ENCODE measurements at places on chromosomes 2 and 18.
A peak's percentile ranks its signal among the peaks of the same experiment; 100 is the strongest.

GRCh38 chr18:76721207-76721996 is 101.0 kb upstream of the ZNF236 start:
- DNase-seq, result peak; percentile 78

GRCh38 chr2:25804338-25804737 is 73.9 kb downstream of the ASXL2 start:
- DNase-seq, result peak; percentile 51

DNA sequence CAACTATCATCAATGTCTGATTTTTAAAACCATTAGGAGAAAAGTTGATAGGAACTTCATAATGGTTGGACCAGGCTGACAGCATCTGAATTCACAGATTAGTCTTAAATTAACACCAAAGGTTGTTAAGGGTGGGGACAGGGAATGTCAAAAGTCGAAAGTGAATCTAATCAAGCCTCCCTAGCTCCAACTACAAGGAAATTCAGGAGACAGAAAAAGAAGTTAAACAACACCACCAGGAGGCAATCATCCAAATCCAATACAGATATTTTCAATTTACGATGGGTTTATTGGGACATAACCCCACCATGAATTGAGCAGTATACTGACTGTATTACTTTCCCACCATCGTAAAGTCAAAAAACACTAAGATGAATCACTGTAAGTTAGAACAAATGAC is 32.8 kb downstream of the ATF2 start:
- no peak for DNase-seq

- no peak for DNase-seq
Measured at GRCh38 chr2:37402636-37403035, 58.2 kb downstream of the QPCT start.

- DNase-seq, result no peak
Measured at GRCh38 chr2:200604571-200605255, 18.9 kb downstream of the AOX1 start.

DNA sequence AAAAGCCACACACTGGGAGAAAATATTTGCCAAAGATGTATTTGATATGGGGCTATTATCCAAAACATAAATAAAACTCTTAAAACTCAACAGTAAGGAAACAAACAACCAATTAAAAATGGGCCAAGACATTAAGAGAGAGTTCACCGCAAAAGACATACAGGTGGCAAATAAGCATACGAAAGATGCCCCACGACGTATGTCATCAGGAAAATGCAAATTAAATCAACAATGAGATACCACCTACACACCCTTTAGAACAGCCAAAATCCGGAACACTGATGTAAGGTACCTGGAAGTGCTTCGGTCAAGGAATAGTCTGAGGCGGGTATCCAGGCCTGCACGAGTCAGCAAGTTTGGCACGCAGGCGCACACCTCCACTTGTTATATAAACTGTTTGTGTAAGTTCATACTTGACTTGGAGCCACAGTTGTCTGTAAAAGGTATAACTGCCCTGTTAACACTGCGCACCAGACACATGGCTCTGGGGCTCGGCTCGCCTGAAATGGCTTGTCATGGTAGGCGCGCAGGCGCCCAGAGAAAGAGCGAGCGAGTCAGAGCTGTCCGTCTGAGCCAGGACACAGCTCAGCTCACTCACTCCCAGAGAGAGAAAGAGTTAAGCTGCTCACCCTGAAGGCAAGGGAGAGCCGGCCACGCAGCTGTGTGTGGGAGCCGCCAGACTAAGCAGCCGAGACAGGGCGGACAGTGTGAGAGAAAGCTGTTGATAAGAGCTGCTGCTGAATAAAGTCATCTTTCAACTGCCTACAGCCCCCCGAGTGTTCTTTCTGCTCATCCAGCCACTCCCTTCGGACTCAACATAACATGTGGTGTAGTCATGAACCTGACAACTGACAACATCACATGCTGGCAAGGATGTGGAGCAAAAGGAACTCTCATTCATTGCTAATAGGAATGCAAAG is 87.3 kb downstream of the HNRNPLL start:
- no peak for DNase-seq

DNA sequence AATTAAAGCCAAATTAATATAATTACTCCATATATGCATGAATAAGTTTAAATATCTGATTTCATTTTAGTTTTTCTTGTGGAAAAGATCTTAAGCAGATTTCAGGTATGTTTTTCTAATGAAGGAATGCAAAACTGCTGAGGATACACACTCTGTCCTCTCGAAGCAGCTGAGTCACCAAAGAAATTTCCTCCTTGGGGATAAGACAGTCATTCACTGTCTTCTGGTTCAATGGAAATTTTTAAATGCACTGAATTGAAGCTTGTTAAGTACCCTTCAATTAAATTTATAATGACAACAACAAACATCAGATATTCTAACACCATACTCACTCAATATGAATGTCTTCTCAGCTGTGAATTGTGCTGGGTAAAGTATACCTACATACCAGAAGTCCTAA is 101.5 kb upstream of the DNER start:
- no peak for DNase-seq

DNA sequence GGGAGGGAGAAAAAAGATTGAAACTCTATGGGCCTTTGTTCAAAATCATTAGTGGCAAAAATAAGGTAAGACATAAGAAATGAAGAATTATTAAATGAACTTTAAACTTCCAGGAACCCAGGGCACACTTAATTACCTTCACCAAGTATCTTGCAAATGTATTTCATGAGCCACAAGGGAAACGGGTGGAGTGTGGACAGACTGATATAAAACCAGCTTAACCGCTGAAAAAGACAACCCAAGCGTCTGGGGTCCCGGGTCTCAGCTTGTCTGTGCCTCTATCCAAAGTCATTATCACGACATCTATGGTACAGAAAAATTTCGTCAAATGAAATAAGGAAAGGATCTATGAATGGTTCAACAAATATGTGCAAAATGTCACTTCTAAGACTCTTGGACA is 13.9 kb upstream of the MBOAT2 start:
- DNase-seq, result no peak

- no peak for DNase-seq
Measured at GRCh38 chr2:124534028-124534427, 508.9 kb downstream of the CNTNAP5 start.

GRCh38 chr2:66478731-66479316 is 43.9 kb downstream of the MEIS1 start:
- DNase-seq, result no peak

DNA sequence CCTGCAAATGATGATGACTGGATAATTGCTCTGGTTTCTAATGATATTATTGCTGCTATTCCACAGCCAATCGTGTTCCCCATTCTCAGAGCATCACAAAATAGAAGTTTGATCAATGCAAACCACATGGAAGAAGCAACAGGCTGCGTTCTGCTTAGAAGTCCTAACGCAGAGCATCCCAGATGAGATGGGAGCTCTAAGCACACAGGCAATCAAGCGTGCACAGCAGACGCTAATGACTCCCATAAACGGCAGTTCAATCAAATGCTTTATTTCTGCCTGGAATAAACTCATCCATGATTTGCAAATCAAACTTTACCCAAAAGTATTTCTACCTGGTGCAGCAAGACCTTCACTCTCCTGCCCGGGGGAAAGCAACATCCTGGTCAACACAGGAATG is 304.2 kb downstream of the FBXO15 start:
- no peak for DNase-seq

GRCh38 chr2:177187631-177188312 is 24.8 kb upstream of the HNRNPA3 start:
- no peak for DNase-seq

- peak; percentile 80 for DNase-seq
Measured at GRCh38 chr2:9779596-9780264, 63.5 kb upstream of the TAF1B start.

DNA sequence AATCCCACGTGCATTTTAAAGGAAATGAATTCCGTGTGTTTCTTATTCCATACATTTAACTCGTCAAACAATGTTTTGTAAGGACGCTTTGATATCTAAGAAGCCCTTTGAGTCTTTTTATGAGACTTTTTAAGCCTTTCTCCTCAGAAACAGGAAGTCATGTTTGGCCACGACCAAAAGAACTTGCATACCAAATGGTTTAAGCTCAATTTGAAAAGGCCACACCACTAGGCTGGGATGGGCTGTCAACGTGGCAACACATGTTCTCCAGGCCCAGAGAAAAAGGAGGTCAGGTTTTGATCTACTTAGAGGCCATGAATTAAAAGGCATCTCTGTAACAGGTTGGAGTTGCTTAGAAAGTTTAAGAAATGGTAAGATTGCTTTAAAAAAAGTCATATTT is 441.8 kb downstream of the CMPK2 start:
- DNase-seq, result no peak

DNA sequence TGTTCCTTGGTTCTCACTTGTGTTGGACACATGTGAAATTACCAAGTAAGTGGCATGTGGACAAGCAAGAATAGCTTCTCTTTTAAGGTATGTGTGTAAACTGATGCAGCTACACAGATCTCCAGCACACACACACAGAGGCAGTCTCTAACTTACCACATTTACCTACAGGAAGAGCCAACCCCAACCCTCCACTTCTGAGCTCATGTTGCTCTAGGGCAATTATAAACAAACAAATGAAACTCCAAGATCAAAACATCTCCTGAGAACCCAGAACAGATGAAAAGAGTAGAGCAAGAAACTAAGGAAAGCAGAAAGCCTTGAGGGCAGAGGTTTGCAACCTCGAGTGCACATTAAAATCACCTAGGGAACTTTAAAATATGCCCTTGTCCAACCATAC is 16.0 kb upstream of the TMEM37 start:
- DNase-seq, result no peak

DNA sequence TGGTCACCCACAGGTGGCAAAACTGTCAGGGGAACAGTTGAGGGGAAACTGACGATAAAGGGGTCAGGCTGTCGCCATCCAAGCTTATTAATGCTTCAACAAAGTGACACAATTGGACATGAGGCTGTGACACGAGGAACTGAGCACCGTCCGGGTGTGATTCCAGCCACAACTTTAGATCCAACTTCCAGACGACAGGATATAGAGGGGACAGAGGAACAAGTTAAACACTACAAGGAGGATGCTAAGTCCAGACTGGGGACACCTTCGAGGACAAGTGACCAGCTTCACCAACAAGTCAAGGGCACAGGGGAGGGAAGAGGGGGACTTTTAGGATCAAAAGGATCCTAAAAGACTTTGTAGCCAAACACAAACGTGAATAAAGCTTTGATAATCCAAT is 23.8 kb downstream of the BOK start:
- DNase-seq, result no peak

- no peak for DNase-seq
Measured at GRCh38 chr2:178592655-178593054, 112.4 kb downstream of the PLEKHA3 start.
